Thoracic aorta (tissue), 2 donors: ENCODE measurements at places on chromosomes 2 and 18. TPM values are rescaled to one million over a fixed set of nuclear protein-coding genes. Genes with fewer than 3 reads are reported as not detected.

DNA sequence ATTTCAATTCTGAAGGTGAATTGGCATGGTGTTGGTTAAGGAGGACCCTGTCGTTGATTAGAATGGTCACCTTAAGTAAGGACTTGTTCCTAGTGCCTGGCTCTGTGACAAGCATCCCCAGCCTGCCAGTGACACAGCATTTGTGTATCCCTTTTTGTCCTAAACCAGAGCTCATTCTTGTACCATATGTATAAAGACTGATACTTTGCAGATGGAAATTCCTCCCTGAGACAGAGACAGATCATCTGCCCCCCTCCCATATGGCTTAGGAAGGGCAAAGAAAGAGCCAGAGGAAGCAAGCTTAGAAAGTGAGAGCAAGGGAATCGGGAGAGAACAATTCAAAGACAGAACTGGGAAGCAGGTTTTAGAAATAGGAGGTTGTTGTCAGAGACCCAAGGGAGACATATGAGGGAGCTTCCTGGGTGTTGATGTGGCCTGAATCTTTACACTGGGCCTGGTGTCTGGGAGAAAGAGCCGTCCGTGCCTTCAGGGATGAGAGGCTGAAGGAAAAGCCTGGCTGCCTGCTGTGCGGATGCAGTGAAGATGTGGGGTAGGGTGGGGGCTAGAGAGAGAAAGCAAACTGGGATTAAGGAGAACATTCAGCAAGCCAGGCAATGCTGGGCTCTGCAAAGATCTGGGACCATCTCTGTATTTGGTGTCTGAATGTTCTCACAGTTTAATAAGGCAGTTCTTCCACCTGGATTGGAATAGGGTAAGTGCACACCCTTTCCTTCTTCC lies 13.2 kb upstream of the CHRNA1 start:
- no peaks in the 10 kb centered on the region for H3K36me3 ChIP-seq
- H3K27me3 ChIP-seq = no peaks in the 10 kb centered on the region
- peaks cover 3% of the 10 kb centered on the region for H3K4me1 ChIP-seq
- DNase-seq = no peak

Gene PTCD3
- total RNA-seq = 70.7 TPM

Gene PXDN
- 97.5 TPM for total RNA-seq

DNA sequence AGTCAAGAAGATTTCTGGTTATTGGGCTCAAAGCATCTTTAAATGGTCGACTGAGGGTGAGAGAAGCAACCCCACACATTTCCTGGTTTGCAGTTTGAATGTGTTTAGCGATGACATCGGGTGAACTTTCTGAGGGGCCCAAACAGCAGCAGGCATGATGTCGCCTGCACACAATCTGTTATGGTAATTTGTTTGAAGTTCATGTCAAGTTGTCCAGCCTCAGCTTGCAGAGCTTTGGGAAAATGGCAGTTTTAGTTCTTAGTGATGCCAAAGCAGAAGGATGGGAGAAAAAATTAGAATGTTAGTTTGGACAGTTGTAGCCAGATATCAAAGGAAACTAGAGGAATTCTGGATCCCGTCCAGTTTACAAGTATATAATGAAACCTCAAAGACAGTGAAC lies 284.6 kb downstream of the MBD5 start:
- H3K27me3 ChIP-seq = no peaks in the 10 kb centered on the region
- H3K4me3 ChIP-seq = no peak overlapping the region
- DNase-seq = no peak
- H3K27ac ChIP-seq = no peak overlapping the region
- H3K36me3 ChIP-seq = no peaks in the 10 kb centered on the region
- peaks cover 9% of the 10 kb centered on the region for H3K4me1 ChIP-seq

Gene CAPN14
- 0.14 TPM for total RNA-seq

DNA sequence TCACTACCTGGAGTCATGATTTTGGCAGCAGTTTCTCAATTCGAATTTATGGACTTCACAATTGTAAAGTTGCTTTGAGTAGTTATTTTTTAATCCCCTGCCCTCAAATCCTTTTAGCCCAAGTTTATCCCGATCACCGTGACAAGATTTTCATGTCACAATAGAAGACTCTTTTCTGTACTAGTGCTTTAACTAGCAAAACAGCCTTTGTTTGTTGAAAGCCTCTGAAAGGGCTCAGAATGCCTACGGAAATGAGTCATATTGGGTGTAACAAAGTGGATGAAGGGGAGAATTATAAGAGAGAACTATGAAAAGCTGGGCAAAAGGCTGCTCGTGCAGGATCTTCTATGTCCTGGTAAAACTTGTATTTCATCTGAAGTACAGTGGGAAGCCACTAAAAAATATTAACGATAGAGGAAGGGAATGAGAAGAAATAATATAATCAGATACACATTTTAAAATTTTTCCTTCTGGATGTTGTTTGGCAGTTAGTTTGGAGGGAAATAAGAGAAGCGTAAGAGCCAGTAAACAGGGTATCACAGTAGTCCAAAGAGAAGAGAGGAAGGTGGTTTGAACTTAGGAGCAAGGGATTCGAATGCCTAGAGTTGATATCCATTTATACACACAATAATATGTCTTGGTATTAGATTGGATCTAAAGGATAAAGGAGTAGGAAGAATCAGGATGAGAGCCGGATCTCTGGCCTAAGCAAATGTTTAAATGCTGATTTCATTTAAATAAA lies 114.9 kb downstream of the GALNT13 start:
- no peak overlapping the region for H3K27ac ChIP-seq
- H3K4me3 ChIP-seq = no peak overlapping the region
- H3K36me3 ChIP-seq = no peaks in the 10 kb centered on the region
- H3K4me1 ChIP-seq = no peaks in the 10 kb centered on the region
- DNase-seq = no peak
- no peaks in the 10 kb centered on the region for H3K27me3 ChIP-seq

DNA sequence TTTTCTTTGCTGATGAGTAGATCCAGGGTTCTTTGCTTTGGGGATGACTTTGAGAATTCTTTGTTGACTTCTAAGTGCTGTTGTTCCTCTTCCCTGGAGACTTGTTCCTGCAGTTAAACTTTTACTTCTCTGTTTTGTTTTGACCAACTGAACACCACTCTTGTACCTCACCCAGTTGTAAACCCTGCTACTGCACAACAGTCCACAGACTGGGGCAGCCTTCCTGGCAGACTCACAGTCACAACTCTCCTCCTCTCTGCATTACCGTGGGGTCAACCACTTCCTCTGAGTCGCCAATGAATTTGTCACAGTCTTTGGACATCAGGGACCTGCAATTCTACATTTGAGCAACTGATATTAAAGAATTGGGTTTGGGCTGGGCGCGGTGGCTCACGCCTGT lies 3.8 kb upstream of the SLC8A1 start:
- H3K27me3 ChIP-seq = no peaks in the 10 kb centered on the region
- H3K36me3 ChIP-seq = no peaks in the 10 kb centered on the region
- no peak overlapping the region for H3K27ac ChIP-seq
- peaks cover 14% of the 10 kb centered on the region for H3K4me1 ChIP-seq
- no peak overlapping the region for H3K4me3 ChIP-seq
- no peak for DNase-seq

Gene SIX2
- total RNA-seq = 6.6 TPM

Gene REG1B
- 1.8 TPM for total RNA-seq

DNA sequence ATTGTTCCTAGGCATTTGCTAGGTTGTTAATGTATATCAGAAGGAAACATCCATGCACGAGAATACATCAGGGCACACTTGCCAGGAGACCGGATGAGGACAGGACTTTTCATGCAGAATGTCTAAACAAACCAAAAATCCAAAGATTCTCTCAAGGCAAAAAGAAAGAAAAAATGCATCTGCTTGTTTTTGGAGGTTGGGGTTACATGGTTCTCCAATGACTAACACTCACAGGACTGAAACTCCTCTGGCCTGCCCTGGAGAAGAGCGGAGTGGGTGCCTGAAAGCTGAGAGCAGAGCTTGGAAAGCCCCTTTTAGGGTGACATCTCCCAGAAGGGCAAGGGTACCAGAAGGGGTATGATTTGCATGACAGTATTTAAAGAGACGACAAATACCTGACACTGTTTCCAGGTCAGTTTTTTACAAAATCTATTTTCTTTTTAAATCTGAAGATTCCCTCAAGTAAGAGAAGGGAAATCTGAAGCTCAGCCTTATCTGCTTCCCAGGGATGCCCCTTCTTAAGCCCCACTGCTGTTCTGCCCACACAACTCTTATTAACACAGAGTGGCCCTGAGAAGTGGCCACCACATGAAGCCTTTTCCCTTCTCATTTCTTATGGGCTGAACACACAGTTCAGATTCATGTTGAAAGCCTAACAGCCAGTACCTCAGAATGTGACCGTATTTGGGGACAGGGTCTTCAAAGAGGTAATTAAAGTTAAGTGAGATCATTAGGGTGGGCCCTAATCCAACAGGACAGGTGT lies 216.4 kb downstream of the STK39 start:
- peak overlapping the region; percentile 11 for H3K27ac ChIP-seq
- no peaks in the 10 kb centered on the region for H3K36me3 ChIP-seq
- no peak for DNase-seq
- no peaks in the 10 kb centered on the region for H3K27me3 ChIP-seq
- no peak overlapping the region for H3K4me3 ChIP-seq

DNA sequence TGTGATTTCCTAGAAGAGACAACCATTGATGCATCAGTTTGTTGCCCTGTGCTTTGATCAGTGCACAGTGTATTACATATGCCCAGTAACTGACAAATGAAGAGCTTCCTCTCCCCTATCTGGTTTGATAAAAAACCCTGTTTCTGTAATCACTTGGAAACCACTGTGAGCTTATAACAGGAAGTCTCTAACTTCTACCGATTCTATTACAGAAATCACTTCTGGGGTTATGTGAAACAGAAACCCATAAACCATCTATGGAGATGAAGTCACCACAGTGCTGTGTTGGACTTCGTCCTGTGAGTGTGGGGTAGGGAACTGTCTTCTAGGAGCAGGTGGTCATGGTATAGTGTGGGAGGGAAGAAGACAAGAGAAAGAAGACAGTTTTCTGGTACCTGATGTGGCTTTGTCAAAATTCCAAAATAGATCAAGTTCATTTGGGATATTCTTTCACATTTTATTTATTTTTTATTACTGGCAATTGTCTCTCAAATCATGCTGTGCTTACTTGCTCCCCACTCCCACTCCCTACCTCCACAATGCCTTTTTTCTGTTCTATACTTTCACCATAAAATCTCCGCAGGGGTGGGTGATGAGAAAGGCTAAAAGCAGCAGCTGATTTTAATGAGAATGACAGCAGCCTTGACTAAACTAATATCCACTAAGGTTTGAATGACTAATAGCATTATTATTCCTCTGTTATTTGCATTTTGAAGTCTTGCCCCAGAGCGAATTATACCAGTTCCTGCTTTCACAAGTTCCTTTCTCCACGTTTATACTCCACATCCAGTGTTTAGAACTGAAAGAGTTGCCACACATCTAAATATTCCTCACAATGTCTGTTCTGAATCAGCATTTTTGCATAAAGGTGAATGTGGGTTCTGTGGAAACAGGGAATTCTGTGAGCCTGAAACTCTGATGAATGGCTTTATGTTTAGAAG lies 41.7 kb upstream of the RND3 start:
- no peak overlapping the region for H3K4me3 ChIP-seq
- no peaks in the 10 kb centered on the region for H3K36me3 ChIP-seq
- H3K4me1 ChIP-seq = no peaks in the 10 kb centered on the region
- no peak overlapping the region for H3K27ac ChIP-seq

DNA sequence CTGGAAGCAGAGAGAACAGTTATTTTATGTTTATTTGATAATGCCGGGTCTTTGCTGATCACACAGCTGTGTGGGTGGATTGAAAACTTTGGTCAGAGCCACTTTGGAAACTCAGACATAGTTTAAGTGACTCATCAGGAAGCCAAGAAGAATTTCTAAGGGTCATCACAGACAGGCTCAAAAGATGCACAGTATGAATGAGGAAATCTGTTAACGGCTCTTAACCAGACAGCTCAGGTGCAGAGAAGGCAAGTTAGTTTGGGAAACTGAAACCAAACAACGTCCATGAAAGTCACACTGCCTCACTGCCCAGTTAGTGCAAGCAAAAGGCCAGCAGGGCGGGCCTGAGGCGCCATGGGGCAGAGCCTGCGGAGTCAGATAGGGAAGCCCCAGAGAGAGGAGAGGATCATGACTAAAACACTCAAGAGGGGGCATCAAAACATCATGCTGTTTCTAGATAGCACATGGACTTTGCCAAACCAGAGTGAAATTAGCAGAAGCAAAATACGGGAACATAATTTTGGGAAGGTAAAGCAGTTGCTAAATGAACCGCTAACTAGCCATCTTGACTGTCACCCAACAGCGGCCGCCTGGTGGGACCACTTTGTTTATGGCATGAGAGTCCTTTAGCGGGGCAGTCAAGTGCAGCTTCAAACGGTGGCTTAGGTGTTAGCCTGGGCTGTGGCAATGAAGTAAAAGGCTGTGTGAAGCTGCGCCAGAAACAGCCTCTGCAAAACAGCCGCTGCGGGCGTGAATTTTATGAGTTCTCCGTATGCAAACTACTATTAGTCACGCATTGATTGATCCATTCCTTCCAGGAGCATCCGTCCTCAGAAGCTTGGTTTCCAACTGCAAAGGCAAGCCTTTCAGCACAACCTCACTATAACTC lies 101.2 kb downstream of the KCTD18 start:
- peaks cover 19% of the 10 kb centered on the region for H3K4me1 ChIP-seq
- H3K27ac ChIP-seq = no peak overlapping the region
- no peak overlapping the region for H3K4me3 ChIP-seq
- DNase-seq = no peak
- H3K36me3 ChIP-seq = no peaks in the 10 kb centered on the region
- H3K27me3 ChIP-seq = no peaks in the 10 kb centered on the region

Gene KIAA2012
- not detected for total RNA-seq

GRCh38 chr2:199309411-199309810 lies 148.3 kb downstream of the SATB2 start:
- no peaks in the 10 kb centered on the region for H3K36me3 ChIP-seq
- H3K27ac ChIP-seq = no peak overlapping the region
- peaks cover 29% of the 10 kb centered on the region for H3K4me1 ChIP-seq
- H3K27me3 ChIP-seq = no peaks in the 10 kb centered on the region

GRCh38 chr2:16640001-16640700 lies 25.5 kb downstream of the CYRIA start:
- H3K36me3 ChIP-seq = no peaks in the 10 kb centered on the region
- DNase-seq = no peak
- no peak overlapping the region for H3K27ac ChIP-seq
- no peaks in the 10 kb centered on the region for H3K27me3 ChIP-seq

DNA sequence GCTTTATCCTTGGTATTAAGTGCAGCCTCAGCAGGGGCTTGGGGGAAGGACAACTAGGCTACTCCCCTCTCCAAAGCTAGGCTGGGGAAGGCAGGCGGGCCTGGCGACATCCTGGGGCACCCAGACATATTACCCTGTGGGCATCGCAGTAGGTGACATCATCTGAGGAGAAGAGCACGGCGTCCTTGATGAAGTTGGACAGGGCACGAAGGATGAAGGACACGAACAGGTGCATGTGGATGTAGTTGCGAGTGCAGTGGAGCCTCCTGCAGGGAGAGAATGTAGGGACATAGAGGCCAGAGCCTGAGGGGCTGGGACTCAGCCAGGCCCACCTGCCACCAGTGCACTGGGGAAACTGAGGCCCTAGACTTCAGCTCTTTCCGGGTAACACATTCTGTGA lies 32.3 kb downstream of the TMEM37 start:
- peaks cover 14% of the 10 kb centered on the region for H3K4me1 ChIP-seq
- H3K27me3 ChIP-seq = no peaks in the 10 kb centered on the region
- no peak overlapping the region for H3K27ac ChIP-seq
- no peaks in the 10 kb centered on the region for H3K36me3 ChIP-seq
- no peak overlapping the region for H3K4me3 ChIP-seq

Gene GPR75
- 6.7 TPM for total RNA-seq

- peak overlapping the region; percentile 75 for H3K27ac ChIP-seq
- peak overlapping the region; percentile 73 for H3K4me3 ChIP-seq
- H3K36me3 ChIP-seq = no peaks in the 10 kb centered on the region
- H3K27me3 ChIP-seq = no peaks in the 10 kb centered on the region
- DNase-seq = no peak
Observed at GRCh38 chr2:85889627-85890281, 964 bp upstream of the ST3GAL5 start.

GRCh38 chr2:9336576-9337314 lies 86.6 kb downstream of the ITGB1BP1 start:
- peaks cover 5% of the 10 kb centered on the region for H3K4me1 ChIP-seq
- peak overlapping the region; percentile 36 for H3K27ac ChIP-seq
- no peak for DNase-seq
- H3K36me3 ChIP-seq = peaks cover 10% of the 10 kb centered on the region
- H3K4me3 ChIP-seq = no peak overlapping the region
